Bronchial smooth muscle cell (primary cell): ENCODE measurements at places on chromosomes 5 and 9. TPM values are rescaled to one million over a fixed set of nuclear protein-coding genes. Genes with fewer than 3 reads are reported as not detected.

SERINC5 gene
- total RNA-seq: 9.0 and 11.8 TPM in 2 replicates

PCDHA1 gene
- total RNA-seq: under 0.01 TPM in 2 replicates

TUSC1 gene
- total RNA-seq: 3.5 and 3.8 TPM in 2 replicates

TMEM141 gene
- total RNA-seq: 44.7 and 44.8 TPM in 2 replicates

SOX30 gene
- 0.16 TPM in 1 of 2 replicates, not detected in the other for total RNA-seq

C1QTNF3 gene
- total RNA-seq: 1.1 and 1.3 TPM in 2 replicates

ANKRD33B gene
- 3.6 and 16.1 TPM in 2 replicates for total RNA-seq

PCDHA9 gene
- 0.09 and 0.16 TPM in 2 replicates for total RNA-seq

GLRA1 gene
- not detected in 2 replicates for total RNA-seq

CCDC192 gene
- not detected in 2 replicates for total RNA-seq

SLC1A3 gene
- total RNA-seq: 1.7 and 3.0 TPM in 2 replicates
